ENCODE measurements at places on chromosomes 2 and 18.

- no peak for DNase-seq
Measured at GRCh38 chr2:152962446-152962845, 244.0 kb downstream of the ARL6IP6 start.

- DNase-seq: no peak
Measured at GRCh38 chr2:148875387-148876051, 492 bp downstream of the KIF5C start.

GRCh38 chr2:124018890-124019289, 6.2 kb upstream of the CNTNAP5 start:
- no peak for DNase-seq

- peak; percentile 95 for DNase-seq
Measured at GRCh38 chr2:37083873-37084794, at the start of the genes GPATCH11 and HEATR5B. Gene GPATCH11, plus strand, starts transcription at chr2:37084518. Its CDS starts 3,864 bp downstream, at chr2:37088382. Gene HEATR5B, minus strand, starts transcription at chr2:37084372. Its CDS starts 958 bp downstream, at chr2:37083414.

GRCh38 chr2:195003881-195004471, 653.0 kb upstream of the SLC39A10 start:
- no peak for DNase-seq

- DNase-seq: no peak
Measured at GRCh38 chr18:8056723-8057122, 489.6 kb downstream of the PTPRM start.

- no peak for DNase-seq
Measured at GRCh38 chr18:58438958-58439300, 190.0 kb downstream of the ALPK2 start.

- no peak for DNase-seq
Measured at GRCh38 chr2:196174404-196174803, 3.0 kb upstream of the STK17B start.

- no peak for DNase-seq
Measured at GRCh38 chr2:204156456-204156855, 219.9 kb downstream of the ICOS start.

GRCh38 chr2:34408100-34408499, 809.0 kb upstream of the FAM98A start:
- no peak for DNase-seq

- DNase-seq: no peak
Measured at GRCh38 chr2:231191896-231192872, 6.2 kb upstream of the ARMC9 start.

GRCh38 chr2:197958592-197959150, 154.3 kb downstream of the PLCL1 start:
- no peak for DNase-seq

DNA sequence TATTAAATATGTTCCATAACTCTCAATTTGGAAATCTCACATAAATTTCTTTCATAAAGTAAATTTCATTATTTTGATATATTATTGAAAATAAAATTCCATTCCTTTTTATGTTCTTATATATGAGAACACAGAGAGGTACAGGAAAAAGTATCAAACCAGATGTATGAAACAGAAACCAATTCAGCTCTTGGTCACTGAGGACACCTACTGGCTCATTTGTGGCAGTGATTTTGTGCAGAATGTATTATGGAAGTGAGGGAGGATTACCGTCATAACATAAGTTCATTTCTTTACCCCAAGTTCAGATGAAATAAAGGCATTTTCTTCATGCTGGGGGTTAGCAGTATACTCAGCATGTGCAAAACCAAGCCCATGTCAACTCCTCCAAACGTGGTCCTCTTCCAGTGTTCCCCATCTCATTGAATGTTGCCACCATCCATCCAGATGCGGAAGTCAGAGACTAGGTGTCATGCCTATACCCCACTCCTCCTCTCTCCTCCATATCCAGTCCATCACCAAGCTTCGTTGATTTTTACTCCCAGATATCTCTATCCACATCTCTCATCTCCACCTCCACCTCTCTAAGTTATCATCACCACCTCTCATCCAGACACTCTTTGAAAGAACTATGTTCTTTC, 41.7 kb upstream of the MALL start:
- DNase-seq: peak; percentile 26

DNA sequence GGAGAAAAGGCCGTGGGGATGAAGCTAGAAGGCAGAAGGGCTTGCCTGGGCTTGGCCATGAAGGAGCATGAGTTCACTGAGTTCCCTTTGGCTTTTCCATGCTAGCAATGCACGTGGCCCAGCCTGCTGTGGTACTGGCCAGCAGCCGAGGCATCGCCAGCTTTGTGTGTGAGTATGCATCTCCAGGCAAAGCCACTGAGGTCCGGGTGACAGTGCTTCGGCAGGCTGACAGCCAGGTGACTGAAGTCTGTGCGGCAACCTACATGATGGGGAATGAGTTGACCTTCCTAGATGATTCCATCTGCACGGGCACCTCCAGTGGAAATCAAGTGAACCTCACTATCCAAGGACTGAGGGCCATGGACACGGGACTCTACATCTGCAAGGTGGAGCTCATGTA, 2.9 kb downstream of the CTLA4 start:
- no peak for DNase-seq

DNA sequence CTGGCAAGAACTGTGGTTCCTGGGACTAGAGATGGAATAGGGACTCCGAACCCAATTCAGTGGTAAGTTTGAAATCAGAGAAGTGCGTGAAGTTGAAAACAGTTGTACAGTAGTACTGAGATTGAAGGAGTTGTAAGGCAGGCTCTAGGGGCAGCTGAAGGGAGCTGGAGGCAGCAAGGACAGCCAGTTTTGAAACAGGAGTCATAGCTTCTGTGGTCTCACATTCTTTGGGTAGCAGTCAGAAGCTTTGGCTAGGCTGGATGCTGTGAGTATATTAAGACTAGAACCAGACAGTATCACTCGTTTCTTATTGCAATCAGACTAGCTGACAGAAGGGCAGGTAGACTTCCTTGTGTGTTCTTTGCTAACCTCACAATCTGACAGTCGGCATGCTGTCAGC, 64.5 kb upstream of the ADAM23 start:
- no peak for DNase-seq

- no peak for DNase-seq
Measured at GRCh38 chr2:194750926-194751325, 906.1 kb upstream of the SLC39A10 start.

Measured in NCI-H748 treated with DMSO at 0.1 percent for 48 hours (cell line).